ENCODE measurements at places on chromosomes 7 and 10. TPM values are rescaled to one million over a fixed set of nuclear protein-coding genes. Genes with fewer than 3 reads are reported as not detected.

Gene IL2RA
- not detected for total RNA-seq

Gene APBB1IP
- total RNA-seq, result not detected

Gene ACTL6B
- total RNA-seq, result not detected

Gene VIPR2
- total RNA-seq, result not detected

Gene MYH16
- total RNA-seq, result not detected

Gene ST8SIA6
- total RNA-seq, result under 0.01 TPM

Gene UTF1
- not detected for total RNA-seq

Gene PPP1R3C
- total RNA-seq, result 22.5 TPM

Gene TAS2R41
- not detected for total RNA-seq

Gene IGF2BP3
- total RNA-seq, result 20.2 TPM

Gene RAMP3
- total RNA-seq, result not detected

Gene PMPCB
- 61.7 TPM for total RNA-seq

Gene AKR1E2
- total RNA-seq, result 6.4 TPM

Gene IFIT1B
- not detected for total RNA-seq

Gene CCL26
- total RNA-seq, result not detected

Gene ITPRIP
- total RNA-seq, result 23.4 TPM

Gene KCNK18
- total RNA-seq, result not detected

Gene MACC1
- total RNA-seq, result not detected

Gene PCDH15
- total RNA-seq, result not detected

Gene IDE
- 25.2 TPM for total RNA-seq

Gene H2BK1
- not detected for total RNA-seq

Gene MYL10
- total RNA-seq, result not detected

Gene OPN1SW
- not detected for total RNA-seq

Gene DNAJB9
- 13.5 TPM for total RNA-seq

Gene STRIP2
- total RNA-seq, result 6.1 TPM

Gene HOXA11
- 28.4 TPM for total RNA-seq

Gene SFXN4
- total RNA-seq, result 16.7 TPM

Gene HNRNPF
- total RNA-seq, result 187 TPM

Gene IKZF1
- not detected for total RNA-seq

Gene FAM20C
- 71.2 TPM for total RNA-seq

Gene GTPBP10
- total RNA-seq, result 22.7 TPM

Gene FGFBP3
- 0.18 TPM for total RNA-seq

Gene TRIM74
- total RNA-seq, result not detected

Gene TLL2
- total RNA-seq, result not detected

Gene NKX2-3
- total RNA-seq, result not detected

Gene RBP3
- under 0.01 TPM for total RNA-seq

Gene GNAT3
- total RNA-seq, result not detected

Gene NXPH1
- not detected for total RNA-seq

Gene TMEM229A
- not detected for total RNA-seq

Gene NPSR1
- total RNA-seq, result not detected

Gene ZNF425
- total RNA-seq, result 1.1 TPM

Gene OR2A12
- not detected for total RNA-seq

Gene PLAC9
- total RNA-seq, result not detected

Gene TEX36
- not detected for total RNA-seq

Gene TMEM225B
- not detected for total RNA-seq

Gene ANAPC16
- total RNA-seq, result 63.3 TPM

Gene PRPS1L1
- total RNA-seq, result not detected

Gene PAPOLB
- total RNA-seq, result under 0.01 TPM

Gene RET
- 0.29 TPM for total RNA-seq

Gene GRID1
- not detected for total RNA-seq

Gene FAM25G
- not detected for total RNA-seq

Gene ATOH7
- not detected for total RNA-seq

Gene CC2D2B
- not detected for total RNA-seq

Gene SPDYE6
- total RNA-seq, result not detected

Gene SMNDC1
- 2.0 TPM for total RNA-seq

Gene NAT16
- total RNA-seq, result not detected

Gene PRSS1
- total RNA-seq, result not detected

Gene C7orf57
- total RNA-seq, result 0.18 TPM

Gene MOGAT3
- total RNA-seq, result not detected
